ENCODE measurements at places on chromosomes 4 and X.

DNA sequence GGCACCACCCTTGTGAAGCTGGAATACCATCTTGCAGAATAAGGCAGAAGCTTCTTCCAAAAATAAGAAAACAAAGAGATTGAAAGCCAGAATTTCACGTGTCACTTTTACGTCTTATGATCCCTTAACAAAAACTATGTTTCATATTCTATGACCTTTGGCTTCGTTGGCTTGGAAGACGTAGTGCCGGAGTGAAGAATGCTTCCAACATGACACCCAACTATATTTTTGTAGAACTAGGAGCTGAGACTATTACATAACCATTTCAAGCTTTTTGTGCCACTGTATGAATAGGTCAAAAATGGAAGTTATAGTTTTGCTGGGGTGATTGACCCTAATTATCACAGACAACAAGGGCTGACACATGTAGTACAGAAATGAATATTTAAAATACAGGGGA lies 996.2 kb downstream of the ADGRL3 start:
- no peak for DNase-seq

DNA sequence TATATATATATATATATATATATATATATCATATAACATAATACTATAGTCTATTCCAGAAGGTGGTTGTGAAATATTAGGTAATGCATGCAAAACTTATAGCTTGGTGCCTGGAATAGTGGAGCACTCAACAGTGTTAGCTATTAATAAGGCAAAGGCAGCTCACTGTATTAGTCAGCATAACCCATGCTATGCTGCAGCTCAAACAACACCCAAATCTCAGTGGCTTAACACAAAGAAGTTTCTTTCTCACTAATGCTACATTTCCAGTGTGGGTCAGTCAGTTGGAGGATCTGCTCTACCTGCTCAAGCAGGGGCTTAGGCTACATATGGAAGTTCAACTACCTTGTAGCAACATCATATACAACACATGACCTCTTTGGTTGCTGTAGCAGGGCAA lies 5.2 kb upstream of the RPGR start:
- no peak for DNase-seq

GRCh38 chr4:57102050-57102624 lies 8.0 kb downstream of the IGFBP7 start:
- peak; percentile 93 for DNase-seq

DNA sequence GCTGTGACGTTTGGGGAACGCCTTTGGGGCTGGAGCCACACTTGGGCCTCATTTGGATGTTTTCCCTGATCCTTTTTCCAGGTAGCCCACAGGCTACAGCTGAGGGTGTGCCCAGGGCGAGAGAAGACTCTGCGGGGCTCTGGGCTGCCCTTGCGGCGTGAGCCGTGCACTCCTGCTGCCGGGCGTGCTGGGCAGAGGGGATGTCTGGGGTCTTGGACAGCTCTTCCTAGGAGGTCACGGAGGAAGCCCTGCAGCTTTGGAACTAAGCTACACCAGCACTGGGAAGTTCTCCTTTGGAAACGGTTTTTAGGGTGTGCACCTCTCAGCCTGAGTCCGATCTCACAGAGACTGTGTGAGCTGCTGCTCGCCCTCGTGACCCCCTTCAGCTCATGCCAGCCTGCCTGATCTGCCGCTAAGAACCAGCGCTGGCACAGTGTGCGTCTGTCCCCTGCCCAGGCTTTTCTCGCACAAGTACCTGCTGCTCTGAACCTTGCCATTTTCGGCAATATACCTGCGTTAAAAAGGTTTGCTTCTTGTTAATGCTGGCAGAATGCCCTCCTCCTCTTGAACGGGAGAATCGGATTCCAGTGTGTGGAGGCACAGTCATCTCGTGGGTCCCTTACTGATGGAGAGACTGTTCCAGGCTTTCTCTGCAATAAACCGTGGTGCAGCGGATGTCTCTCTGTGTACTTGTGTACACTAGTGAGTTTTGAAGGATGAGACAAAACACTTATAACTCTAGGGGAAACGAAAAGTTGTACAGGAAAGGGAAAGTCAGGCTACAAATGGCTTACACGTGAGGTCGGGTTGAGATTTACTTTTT lies 14.3 kb downstream of the MSANTD1 start:
- no peak for DNase-seq

DNA sequence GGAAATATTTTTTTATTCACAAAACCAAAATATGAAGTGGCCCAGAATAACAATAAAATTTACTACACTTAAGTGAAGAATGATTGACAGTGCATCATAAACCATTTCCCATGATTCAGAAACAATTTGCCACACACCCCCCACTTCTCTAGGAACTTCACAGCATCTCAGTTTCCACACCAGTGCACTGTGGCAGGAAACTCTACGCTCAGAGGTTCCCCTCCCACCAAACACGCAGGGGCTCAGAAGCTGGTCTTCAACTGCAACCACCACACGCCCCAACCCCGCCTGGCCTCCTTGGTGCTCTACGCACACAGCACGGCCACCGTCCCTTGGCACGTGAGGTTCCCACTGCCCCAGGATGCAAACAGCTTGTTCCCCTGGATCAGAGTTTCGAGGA lies 63.7 kb downstream of the ZFYVE28 start:
- DNase-seq: no peak
